ENCODE measurements at places on chromosomes 16 and 17.
A peak's percentile ranks its signal among the peaks of the same experiment; 100 is the strongest.

DNA sequence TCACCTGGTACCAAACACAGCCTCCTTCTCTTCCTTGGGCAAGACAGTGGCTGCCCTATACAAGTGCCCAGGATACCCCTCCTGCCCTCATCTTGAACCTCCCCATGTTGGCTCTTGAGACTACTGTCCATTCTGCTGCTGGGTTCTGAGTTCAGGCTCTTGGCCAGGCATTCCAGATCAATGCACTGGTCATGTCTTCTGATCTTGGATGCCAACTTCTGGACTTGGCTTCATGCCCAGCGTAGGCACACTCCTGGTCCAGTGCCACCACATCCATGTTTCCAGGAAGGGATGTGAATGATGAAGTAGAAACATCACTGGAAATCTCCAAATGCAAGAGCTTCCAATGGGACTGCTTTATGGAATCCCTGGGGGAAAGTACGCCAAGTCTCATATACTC lies 51.5 kb downstream of the DYNLRB2 start:
- no peak for DNase-seq

GRCh38 chr17:15354256-15354655 lies 12.9 kb upstream of the TEKT3 start:
- DNase-seq, result no peak

- DNase-seq, result no peak
These were observed 16.8 kb downstream of the ZNF750 start for GRCh38 chr17:82823004-82823403.

- no peak for DNase-seq
These were observed 61.9 kb downstream of the ZFHX3 start for GRCh38 chr16:72985995-72986394.

DNA sequence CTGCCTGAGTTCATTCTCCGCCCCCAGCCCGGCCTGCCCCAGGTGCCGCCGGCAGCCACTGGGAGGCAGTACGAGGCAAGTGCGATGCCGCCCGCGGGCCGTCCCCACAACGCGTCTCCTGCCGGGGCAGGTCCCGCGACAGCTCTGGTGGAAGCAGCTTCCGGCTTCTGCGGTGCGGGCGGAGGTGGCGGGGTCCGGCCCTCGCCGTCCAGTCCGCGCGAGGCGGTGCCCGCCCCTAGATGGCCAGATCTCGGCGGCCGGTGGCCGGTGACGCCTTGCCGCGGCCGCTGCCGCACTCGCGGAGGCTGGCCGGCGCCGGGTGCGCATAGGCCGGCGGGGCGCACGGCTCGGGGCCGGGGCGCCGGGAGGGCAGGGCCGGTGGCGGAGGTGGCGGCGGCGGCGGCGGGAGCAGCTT lies 1.8 kb downstream of the GJD3 start:
- peak; percentile 93 for DNase-seq

DNA sequence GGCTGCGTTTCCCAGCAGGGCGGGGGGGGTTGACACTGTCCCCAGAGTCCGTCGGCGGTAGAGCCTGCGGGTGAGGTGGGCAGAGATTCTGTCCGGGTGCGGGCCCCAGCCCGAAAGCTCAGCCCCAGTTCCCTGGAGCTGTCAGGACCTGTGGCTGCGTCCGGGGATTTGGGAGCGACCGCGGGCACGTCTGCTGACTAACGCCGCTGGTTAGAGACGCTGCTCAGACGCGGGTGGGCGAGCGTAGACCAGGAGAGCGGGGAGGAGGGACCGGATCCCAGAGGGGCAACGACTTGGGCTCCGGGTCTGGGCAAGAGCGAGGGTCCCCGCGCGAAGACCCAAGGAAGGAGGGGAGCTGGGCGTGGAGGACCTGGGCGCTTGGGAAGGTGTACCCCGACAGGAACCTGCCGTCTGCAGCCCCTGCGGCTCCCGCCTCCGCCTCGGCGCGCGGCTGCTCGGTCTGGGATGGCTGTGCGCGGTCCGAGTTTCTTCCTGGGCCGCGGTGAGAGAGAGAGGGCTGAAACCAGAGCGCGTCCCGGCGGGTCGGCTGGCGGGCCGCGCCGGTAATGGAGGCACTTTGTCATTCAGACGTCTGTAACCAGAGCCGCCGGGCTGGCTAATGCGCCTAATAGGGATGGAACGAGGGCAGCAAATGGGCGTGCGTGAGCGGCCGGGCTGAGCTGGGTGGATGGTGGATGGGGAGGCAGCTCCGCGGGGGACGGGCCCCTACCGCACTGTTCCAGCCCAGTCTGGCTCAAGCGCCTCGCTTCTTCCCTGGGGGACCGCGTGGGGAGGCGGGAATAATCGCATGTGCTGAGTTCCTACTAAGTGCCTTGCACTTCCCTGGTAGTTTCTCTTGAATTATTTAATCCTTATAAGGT lies 2.3 kb downstream of the NGFR start:
- no peak for DNase-seq

GRCh38 chr16:64278196-64278595 lies 843.7 kb downstream of the CDH11 start:
- DNase-seq, result no peak

GRCh38 chr16:47927330-47927729 lies 228.5 kb downstream of the ABCC12 start:
- DNase-seq, result peak; percentile 10

DNA sequence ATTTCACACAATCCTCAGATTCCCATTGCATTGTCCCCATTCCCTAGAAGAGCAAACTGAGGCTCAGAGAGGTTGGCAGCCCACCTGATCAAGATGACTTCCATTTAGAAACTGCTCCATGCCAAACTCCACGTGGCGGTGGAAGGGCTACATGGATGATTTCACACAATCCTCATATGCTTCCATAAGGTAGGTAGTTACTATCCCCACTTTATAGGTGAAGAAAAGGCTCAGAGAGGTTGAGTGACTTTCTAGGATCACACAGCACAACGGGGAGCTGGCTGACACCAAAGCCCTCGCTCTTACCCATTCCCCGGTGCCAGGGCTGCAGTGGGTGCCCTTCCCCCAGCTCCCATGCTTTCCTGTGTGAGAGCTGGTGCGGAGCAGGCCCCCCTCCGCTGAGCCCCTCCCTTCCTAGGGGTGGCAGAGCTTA lies 9.7 kb upstream of the GINS2 start:
- DNase-seq, result no peak

DNA sequence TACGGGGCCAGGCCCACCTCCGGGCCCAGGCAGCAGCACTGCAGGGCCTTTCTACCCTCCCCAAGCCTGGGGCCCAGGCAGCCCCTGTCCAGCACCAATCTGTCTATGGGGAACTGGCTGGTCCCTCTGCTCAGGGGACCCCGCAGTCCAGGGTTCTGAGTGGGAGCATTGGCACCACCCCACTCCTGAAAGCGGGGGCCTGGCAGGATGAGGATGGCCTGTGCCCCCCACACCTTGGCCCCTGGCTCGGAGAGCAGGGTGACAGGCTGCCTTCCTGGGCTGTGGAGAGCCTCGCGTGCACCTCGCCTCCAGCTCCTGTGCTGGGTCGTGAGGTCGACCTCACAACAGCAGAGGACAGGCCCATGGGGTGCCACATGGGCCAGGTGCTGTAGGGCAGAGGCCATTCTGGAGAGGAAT lies 1.4 kb downstream of the NPB start:
- no peak for DNase-seq

- DNase-seq, result no peak
These were observed 2.0 kb downstream of the RGS11 start for GRCh38 chr16:273547-274421.

DNA sequence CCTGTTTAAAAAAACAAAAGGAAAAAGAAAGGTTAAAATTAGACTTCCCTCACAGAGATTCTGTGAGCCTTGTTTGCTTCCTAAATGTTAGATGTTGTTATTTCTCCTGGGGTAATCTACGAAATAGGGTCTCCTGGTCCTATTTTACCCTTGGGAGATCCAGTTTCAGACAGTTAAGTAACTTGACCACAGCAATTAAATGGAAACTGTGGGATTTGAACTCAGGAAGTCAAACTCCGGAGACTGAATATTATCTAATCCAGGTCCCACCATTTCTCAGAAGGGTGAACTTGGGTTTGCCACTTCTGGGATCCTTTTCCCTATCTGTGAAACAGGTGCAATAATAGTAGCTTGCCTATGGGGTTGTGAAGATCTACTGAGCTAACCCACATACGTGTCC lies 6.4 kb upstream of the TMC5 start:
- no peak for DNase-seq

DNA sequence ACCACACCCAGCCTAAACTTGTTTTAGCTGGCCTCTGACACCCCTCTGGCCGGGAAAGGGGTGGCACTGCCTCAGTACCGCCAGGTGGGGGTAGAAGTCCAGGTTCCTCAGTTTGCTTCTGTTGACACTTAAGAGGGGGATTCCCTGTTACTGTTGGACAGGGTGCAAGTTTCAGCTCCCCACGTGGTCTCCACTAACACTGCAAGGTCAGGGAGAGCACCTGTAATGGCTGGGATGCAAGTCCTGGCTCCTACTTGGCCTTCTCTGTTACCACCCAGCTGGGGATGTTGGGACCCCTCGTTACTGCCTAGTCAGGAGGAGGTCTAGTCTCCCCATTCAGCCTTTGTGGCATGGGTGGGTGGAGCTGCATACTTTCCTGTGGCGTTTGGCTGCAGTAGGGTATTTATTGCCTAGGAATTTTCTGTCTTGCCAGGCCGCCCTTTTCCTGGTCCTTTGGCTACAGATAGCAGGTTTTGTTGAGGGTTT lies 10.6 kb upstream of the MFAP4 start:
- DNase-seq, result no peak

DNA sequence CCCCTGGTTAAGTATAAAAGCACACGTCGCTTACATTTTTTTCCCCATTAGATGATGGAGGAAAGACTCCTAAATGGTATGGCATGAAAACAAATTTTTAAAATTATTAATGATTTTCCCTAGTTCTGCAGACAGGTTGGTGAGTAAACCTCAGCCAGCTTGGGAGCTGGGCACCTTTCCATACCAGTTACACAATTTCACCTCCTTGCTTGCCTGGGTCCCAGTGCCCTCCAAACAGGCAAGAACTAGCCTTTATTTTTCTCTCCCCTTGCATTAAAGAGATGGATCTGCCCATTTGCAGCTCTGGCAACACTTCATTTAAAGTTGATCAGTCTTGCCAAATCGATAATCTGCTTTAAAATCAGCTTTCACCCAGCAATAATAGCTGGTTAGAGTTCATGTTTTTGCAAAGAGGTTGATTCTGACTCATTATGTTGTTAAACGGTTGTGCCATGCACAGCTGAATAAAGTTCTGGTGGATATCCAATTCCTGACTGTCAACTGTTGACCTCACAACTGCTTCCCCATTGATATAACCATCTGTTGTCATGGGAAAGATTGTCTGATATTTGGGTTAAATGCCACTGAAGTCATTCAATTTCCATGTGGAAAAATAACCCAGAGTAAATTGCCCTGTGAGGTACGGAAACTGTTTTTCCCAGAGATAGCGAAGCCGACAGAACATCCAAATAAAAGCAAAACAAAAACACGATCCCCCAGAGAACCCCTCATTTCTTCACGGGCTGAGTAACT lies 1.3 kb downstream of the C17orf58 start:
- DNase-seq, result peak; percentile 57

DNA sequence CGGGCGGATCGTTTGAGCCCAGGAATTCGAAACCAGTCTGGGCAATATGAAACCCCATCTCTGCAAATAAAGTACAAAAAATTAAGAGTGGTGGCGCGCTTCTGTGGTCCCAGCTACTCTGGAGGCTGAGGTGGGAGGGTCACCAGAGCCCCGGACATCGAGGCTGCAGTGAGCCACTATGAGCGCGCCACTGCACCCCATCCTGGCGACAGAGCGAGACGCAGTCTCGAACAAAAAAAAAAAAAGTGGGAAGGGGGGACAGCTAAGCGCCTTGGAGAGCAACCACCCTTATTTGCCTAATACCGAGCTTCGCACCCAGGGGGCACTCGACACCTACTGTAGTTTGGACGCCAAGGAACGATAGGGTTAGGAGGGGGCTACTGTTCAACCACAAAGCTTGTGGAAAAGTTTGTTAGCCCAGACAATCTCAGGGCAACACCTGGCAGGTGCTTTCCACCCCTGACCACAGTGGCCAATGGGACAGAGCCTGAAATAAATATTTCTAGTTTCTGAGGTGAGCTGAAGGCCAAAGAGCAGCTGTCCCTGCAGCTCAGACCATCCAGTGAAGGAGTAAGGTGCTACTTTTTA lies 847 bp upstream of the PSMC3IP start:
- DNase-seq, result peak; percentile 94

- peak; percentile 98 for DNase-seq
These were observed 46.5 kb downstream of the SRCIN1 start for GRCh38 chr17:38559051-38559879.

GRCh38 chr16:31005350-31006085 lies 4.9 kb downstream of the STX1B start:
- no peak for DNase-seq

DNA sequence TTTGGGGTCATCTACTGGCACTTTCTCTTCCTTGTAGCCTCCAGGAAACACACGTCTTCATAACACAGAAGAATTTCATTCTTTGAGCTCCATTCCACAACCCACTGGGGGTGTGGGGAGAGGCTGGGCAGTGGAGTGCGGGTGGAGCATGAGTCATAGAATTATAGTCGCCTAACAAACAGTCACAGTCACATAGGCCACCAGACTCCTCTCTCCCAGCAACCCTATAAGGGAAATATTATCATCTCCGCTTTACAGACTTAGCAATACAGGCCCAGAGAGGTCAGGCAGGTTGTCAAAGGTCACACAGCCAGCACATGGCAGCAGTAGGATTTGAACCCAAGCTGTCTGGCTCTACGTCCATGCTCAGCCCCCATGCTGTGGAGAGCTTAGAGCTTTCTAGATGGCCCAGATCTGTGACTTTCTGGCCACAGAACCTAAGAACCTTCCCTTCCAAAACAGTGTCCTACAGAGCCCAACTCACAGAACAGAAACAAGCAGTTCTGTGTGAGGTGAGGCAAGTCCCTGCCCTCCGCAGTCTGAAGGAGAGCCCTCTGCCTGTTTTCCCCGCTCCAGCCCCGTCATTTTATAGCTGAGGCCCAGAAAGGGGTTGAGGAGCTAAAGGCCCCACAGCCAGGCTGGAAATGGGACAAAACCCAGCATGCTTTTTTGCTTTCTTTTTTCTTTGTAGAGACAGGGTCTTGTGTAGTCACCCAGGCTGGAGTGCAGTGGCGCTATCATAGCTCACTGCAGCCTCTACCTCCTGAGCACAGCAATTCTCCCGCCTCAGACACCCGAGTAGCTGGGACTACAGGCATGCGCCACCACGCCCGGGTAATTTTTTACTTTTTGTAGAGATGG lies 10.7 kb upstream of the LITAF start:
- no peak for DNase-seq

Data from HTR-8/SVneo (cell line).